Naive thymus-derived CD8-positive, alpha-beta T cell (primary cell): ENCODE measurements at places on chromosomes 3 and 15. TPM values are rescaled to one million over a fixed set of nuclear protein-coding genes. Genes with fewer than 3 reads are reported as not detected.

- no peak for DNase-seq
Measured at GRCh38 chr3:51668756-51669155, 2.3 kb upstream of the TEX264 start.

- DNase-seq, result no peak
Measured at GRCh38 chr3:162777118-162777517, 1280.5 kb downstream of the OTOL1 start.

The DOCK3 gene
- 0.14 TPM for polyA plus RNA-seq

DNA sequence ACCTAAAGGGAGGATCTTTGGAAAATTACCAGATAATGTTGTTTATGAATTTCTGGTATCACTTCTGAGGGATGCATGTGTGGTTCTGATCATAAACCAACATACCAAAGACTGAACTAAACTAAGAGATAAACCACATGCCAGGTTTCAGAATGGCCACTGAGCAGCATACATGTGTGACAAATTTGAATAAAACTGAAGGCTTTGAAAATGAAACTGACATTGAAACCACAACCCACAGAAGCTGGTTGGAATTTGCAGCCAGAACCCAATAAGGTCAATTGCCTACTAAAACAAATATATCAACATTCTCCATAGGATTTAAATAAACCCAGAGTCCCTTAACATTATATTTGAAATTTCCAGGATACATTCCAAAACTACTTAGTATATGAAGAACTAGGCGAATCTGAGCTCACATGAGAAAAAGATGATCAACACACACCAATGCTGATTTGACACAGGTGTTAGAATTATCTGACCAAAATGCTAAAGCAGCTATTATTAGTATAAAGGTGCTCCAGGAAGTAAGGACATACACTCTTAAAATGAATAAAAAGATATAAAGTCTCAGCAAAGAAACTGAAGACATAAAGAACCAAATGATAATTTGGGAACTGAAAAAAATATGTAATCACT is 125.0 kb downstream of the ZNF280D start:
- DNase-seq, result no peak

The CPNE9 gene
- polyA plus RNA-seq, result not detected

GRCh38 chr3:87501076-87501475 is 224.7 kb upstream of the POU1F1 start:
- DNase-seq, result no peak

- DNase-seq, result no peak
Measured at GRCh38 chr3:137771401-137772213, 7.5 kb downstream of the SOX14 start.

DNA sequence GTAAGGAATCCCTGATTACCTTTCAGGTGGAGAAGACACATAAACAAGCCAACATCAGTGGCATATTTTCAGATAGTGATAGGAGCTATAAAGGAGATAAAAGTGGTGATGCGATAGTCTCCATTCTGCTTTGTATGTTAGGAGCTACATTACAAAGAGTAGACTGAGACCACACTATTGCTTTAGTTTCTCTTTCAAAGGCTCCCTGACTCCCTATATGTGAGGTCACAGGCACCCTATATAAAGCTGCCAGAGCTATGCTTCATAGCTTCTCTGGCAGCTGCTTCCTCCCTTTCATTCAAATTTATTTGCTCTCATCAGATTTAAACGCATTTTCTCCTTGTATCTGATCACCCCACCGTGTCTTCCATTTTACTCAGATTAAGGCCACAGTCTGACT is 466.6 kb downstream of the IL5RA start:
- DNase-seq, result no peak

GRCh38 chr15:59148153-59148833 is 43.3 kb downstream of the CCNB2 start:
- no peak for DNase-seq

The RARRES1 gene
- not detected for polyA plus RNA-seq

DNA sequence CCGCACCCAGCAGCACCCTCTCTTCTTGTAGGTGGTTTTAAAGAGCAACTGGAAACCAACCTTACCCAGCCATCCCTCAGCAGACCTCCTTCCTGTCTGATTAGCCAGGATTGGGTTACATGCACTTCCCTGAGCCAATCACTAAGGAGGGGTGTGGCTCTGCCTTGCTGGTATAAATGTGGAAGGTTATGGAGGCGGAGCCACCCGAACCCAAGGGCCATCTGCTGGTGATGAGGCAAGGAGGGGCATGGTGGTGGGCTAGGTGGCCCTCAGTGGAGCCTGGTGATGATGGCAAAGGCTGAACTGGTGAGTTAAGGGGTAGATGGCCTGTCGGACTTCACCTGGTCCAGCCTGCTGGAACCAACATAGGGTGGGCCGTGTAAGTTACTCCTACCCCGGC is 39.8 kb downstream of the CCDC33 start:
- no peak for DNase-seq

DNA sequence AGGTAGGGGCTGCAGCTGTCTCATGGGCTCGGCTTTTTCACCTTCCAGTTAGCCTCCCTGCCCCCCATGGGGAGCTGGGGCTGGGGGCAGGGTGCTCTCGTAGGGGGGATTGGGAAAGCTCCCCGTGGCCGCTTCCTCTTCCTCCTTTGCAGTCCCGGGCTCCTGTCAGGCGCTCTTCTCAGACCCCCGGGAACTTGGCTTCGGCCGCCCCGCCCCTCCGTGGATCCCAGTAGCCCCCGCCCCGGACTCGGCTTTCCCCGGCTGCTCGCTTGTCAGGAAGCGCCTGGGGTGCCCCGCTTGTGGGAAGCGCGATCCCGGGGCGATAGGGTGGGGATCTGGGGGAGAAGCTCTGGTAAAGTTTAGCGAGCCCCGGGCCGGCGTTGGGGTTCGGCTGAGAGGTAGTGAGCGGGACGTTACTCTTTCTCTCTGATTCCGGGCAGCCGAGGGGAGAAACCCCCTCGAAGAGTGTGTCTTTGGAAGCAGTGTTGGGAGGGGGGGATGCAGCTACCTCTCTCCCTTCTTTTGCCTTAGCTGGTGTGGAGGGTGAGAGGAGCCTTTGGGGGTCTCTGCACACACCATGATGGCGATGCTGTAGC is 611 bp downstream of the PIAS1 start:
- DNase-seq, result no peak

The GOLGA6D gene
- polyA plus RNA-seq, result not detected

The SUSD5 gene
- polyA plus RNA-seq, result not detected

The TNFSF10 gene
- polyA plus RNA-seq, result 14.5 TPM

GRCh38 chr15:81293728-81294515 is 30.0 kb downstream of the STARD5 start:
- DNase-seq, result peak; percentile 83

The GPR27 gene
- polyA plus RNA-seq, result 0.87 TPM

The PEAK1 gene
- polyA plus RNA-seq, result 1.6 TPM

The ROPN1 gene
- polyA plus RNA-seq, result not detected

GRCh38 chr3:58111513-58112184 is 99.1 kb downstream of the DNASE1L3 start:
- no peak for DNase-seq

The RYR3 gene
- not detected for polyA plus RNA-seq

GRCh38 chr15:100194996-100195395 is 146.8 kb downstream of the ADAMTS17 start:
- no peak for DNase-seq

The ANKDD1A gene
- polyA plus RNA-seq, result 0.06 TPM

DNA sequence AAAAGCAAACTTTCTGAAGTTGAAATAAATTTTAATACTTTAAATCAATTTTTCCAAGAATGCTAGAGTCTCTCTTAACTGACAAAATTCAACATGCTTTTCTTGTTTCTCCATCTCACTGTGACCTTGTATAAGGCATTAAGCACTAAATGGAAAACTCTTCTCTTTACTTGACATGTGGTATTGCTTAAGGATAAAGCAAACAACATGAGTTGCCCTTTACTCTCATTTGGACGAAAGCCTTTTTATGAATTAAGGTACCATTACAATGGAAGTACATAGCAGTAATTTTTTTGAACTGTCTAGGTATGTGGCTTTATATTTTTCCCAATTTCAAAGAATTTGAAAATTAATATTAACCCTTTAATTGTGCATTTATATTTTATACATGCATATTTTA is 1.4 kb downstream of the STRIT1 start:
- DNase-seq, result no peak

DNA sequence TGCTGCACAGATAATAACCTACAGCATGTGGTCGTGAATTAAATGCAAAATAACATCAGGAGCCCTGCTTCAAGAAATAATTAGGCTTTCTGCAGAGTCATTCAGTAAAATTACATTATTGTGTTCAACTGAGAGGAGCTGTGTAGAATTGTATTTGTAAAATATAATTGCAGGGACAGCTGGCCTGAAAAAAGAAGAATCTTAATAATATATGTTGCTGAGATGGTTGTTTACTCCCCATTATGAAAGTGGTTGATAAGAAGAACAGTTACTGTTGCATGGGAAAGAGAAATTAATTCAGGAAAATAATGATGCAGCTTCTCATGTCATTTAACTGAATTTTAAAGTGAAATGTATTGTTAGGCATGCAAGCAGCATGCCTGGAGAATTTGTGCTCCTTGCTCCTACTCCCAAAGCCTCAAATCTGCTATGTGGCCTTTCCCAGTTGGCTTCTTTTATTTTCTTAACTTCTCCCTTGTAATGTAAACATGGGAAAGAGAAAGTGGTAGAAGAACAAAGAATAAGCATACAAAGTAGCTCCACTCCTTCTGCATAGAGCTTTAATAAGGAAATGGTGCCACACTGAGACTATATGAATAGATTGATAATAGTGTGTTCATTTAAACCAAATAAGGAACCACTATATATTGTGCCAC is 100.1 kb downstream of the VGLL3 start:
- DNase-seq, result no peak

DNA sequence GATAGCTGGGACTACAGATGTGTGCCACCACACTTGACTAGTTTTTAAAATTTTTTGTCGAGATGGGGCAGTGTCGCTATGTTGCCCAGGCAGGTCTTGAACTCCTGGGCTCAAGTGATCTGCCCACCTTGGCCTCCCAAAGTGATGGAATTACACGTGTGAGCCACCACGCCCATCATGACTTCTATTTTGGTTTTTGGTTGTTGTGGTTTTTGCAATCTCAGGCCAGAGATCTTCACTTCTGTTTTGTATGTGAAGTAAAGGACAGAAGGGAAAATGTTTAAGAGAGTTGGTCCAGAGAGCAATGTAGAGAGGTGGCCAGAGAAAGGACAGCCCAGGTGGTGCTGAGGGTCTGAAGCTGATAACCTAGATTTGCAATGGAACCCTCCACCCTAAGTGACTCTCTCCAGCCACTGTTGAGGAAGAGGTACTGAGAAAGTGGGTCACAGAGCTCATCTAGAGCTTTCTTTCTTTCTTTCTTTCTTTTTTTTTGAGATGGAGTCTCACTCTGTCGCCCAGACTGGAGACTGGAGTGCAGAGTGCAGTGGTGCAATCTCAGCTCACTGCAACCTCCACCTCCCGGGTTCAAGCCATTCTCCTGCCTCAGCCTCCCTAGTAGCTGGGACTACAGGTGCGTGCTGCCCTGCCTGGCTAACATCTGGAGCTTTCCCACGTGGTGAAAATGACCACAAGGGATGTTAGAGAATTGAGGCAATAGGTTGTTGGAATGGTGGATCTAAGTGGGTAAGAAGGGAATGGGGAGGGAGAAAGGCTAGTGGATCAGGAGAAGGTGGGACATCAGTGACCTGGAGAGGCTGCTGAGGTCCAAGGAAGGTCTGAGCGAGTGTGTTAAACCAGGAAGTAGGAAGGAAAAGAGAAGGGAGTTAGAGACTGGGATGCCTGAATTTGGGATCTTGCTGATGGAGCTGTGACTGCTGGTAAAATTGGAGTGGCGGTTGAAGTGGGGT is 22.4 kb upstream of the SEMA4B start:
- no peak for DNase-seq

The BCL2A1 gene
- 25.9 TPM for polyA plus RNA-seq

The RASL12 gene
- polyA plus RNA-seq, result not detected

- DNase-seq, result no peak
Measured at GRCh38 chr3:110664148-110664547, 407.5 kb upstream of the NECTIN3 start.

The RLBP1 gene
- not detected for polyA plus RNA-seq

The IL20RB gene
- 0.68 TPM for polyA plus RNA-seq

DNA sequence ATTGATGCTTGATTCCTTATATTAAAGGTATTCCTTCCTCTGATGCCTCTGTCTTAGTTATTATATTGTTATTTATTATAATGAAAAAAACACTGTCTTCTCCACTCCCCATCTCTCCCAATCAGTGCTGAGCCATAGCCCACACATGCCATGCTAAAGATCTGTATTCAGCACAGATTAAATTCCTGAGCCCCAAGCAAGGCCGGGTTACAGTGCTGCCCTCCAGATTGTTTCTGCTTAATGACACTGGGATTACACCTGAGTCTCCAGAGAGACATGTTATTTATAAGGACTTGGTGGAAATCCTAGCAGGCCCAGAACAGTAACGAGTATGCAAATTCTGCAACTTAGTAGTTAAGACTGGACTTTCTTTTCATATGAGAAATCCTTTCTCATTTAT is 305.9 kb upstream of the UMPS start:
- DNase-seq, result no peak

- DNase-seq, result no peak
Measured at GRCh38 chr3:67685499-67685898, 31.1 kb upstream of the SUCLG2 start.

GRCh38 chr3:49654955-49655556 is 19.1 kb upstream of the APEH start:
- DNase-seq, result no peak

The FAM3D gene
- not detected for polyA plus RNA-seq

The CMSS1 gene
- polyA plus RNA-seq, result 29.7 TPM

DNA sequence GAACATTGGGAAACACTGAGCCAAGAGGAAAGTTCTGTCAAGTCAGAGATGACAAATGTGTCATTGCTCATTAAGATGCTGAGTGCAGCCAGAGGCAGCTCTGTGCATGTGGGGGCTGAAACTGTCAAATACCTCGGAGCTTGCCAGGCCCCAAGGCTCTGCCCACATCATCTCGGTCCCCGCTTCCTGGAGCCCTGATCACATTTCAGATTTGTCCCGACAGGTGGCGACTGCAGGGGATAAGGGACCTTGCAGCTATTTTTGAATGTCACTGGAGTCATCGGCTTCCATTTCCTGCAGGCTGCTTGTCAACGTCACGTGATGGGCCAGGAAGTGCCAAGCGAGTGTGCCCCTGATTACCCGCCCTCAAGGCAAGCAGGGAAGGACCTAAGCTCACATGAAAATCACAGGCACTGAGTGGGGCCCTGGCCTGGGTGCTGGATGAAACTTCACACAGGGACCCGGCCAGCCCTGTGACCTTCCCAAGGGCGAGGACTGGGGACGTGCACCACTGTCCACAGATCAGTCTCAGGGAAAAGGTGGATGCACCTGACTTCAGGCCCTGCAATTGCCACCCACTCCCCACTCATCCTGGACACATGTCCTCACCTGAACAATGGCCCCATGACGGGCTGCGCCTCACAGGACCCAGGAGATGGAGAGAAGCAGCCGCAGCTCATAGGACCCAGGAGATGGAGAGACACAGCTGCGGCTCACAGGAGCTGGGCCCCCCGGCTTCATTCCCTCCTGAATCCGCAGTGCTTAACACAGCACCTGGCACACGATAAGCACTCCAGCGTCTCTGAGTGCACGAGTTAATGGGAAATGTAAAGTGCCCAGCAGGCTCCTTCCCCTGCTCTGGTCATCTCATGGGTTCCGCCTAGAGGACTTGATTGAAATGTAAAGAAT is 73.4 kb downstream of the NUP210 start:
- peak; percentile 50 for DNase-seq

- DNase-seq, result peak; percentile 12
Measured at GRCh38 chr3:180679178-180680096, at the start of gene CCDC39. TSS of gene CCDC39 (minus strand) at chr3:180679489. CDS start at chr3:180679380, 109 bp downstream.

The AP4E1 gene
- 3.7 TPM for polyA plus RNA-seq

- no peak for DNase-seq
Measured at GRCh38 chr15:80758130-80758745, 20.9 kb upstream of the CEMIP start.

GRCh38 chr3:28334552-28334951 is 14.0 kb upstream of the ZCWPW2 start:
- no peak for DNase-seq

GRCh38 chr3:190346541-190346940 is 24.3 kb upstream of the CLDN1 start:
- no peak for DNase-seq
